Fibroblast of gingiva (primary cell): ENCODE measurements at places on chromosomes 4 and X.

GRCh38 chrX:129034196-129034595 lies 489.1 kb downstream of the SMARCA1 start:
- DNase-seq = no peak

DNA sequence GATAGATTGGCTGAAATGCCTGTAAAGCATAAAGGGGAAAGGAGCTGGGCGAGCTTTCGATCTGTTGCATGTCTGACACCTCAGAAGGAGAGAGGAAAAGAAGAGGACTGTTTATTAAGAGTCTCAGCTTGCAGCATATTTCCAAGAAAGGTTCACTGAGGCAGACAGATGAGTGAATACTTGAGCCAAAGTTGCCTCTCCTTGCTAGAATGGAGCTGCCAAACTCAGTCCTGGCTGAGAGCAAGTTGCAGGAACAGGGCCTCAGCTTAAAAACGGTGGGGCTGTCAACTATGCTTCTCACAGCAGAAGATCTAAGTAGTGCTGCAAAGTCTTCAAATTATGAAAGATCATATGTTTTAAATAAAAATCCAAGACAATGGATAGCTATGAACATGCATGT lies 707.5 kb downstream of the PCDH7 start:
- no peak for DNase-seq

DNA sequence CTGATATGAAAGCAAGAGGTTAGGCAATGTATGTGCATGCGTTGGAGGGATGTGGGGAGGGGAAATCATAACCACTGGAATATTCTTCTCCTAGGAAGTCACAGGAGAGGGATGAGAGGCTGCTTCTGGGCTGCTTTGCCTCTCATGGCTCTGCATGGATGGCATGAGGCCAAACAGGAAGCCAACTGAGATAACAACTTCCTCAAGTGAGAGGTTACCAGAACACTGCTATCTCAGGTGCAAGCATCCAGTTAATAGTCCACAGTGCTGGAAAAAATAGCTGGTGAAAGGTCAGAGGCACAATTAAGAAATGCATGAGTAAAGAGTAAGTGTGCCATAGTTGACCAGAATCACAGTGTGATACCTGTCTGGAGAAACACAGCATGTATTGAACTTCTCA lies 113.3 kb downstream of the ELOVL6 start:
- DNase-seq = no peak

- DNase-seq = no peak
These were observed 67.8 kb downstream of the TAPT1 start for GRCh38 chr4:16158504-16158852.

GRCh38 chrX:101430457-101431078 lies 22.5 kb downstream of the HNRNPH2 start:
- no peak for DNase-seq

DNA sequence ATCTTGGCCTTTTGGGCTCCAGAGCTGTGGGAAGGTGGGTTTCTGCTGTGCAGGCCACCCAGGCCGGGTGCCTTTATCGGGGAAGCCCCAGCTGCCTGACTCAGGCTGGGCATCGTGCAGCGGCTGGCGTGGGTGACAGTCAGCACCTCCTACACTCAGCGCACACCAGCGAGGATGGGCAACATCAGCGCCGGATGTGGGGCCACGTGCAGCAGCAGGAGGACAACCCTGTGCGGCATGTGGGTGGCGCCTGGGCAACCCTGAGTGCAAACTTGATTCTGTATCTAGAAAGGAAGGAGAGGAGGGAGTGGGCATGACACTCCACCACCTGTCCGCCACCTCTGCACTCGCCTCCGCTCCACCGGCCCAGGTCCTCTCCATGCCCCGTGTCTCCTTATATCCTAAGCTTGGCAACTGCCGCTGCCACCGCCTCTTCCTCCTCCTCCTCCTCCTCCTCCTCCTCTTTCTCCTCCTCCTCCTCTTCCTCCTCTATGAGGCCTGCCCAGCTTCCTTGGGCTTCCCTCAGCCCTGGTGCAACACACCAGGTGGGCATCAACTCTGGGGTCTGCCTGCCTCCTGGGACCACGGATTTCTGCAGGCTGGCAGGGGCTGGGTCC lies 107.4 kb upstream of the AFAP1 start:
- no peak for DNase-seq

- DNase-seq = no peak
These were observed 76.3 kb upstream of the ADRA2C start for GRCh38 chr4:3689576-3690550.

DNA sequence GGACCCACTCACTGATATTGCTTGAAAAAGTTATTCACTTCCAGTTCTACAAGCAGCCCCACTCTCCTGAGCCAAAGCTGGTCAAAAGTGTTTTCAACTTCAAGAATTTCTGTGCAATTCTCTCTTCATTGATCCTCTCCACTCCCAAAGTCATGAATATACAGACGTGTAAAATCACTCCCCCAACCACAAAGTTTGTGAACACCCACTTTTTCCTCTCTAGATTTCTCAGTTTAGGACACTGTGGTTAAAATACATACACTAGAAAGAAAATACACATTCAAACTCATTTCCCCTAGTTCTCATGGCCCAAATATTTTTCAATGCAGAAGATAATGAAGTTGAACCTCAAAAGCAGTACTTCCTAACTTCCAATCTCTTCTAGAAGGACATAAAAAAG lies 116.3 kb downstream of the MSN start:
- no peak for DNase-seq

DNA sequence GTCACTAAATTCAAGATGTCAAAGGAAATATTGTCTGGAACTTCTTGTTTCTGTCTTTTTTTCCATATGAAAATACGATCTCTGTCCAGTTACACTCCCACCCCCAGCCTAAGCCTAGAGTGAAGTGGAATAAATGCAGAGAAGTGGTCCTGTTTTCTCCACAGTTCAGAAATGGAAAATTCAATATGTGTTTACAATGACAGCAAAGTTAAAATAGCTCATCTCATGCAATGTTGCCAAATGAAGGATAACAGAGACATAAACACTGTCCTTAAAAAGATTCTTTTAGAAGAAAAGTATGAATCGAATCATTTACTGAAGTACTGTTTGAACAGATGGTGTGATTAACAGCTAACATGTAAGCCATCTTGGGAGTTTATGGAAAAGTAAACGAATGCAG lies 160.8 kb upstream of the STK26 start:
- no peak for DNase-seq

GRCh38 chrX:111568817-111569216 lies 57.4 kb downstream of the SERTM2 start:
- no peak for DNase-seq

DNA sequence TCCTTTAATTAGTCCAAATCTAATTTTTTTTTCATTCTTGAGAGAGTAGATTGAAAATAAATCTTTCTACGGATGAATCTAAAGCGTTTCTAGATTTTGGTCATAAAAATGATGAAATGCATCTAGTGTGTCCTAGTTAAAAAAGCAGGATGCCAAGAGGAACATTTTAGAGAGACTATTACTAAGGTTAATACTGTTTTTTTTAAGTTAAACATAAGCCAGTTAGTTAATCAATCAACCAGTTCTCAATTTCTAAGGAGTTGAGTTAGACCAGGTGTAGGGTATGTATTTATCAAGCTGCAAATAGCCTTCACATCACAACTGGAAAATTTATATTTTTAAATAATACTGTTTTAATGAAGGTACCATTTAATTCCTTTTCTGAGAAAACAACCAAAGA lies 679.5 kb upstream of the IGFBP7 start:
- no peak for DNase-seq

DNA sequence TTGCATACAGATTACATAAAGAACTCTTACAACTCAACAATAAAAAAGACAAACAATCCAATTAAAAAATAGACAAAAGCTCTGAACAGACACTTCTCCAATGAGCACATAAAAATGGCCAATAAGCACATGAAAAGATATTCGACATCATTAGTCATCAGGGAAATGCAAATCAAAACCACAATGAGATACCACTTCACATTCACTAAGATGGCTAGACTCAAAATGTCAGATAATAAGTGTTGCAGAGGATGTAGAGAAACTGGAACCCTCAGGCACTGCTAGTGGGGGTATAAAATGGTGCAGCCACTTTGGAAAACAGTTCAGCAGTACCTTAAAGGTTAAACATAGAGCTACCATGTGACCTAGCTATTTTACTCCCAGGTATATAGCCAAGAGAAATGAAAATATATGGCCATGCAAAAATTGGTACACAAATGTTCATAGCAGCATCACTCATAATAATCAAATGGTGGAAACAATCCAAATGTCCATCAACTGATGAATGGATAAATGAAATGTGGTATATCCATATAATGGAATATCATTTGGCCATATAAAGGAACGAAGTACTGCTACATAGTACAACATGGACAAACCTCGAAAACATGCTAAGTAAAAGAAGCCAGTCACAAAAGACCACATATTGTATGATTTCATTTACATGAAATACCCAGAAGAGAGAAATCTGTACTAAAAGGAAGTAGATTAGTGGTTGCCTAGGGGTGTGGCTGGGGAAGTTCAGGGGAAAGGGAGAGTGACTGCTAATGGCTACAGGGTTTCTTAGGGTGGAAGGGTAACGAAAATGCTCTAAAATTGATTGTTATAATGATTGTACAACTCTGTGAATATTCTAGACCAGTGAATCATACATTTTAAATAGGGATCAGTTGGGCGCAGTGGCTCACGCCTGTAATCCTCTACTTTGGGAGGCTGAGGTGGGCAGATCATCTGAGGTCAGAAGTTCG lies 29.4 kb downstream of the SASH3 start:
- DNase-seq = no peak

DNA sequence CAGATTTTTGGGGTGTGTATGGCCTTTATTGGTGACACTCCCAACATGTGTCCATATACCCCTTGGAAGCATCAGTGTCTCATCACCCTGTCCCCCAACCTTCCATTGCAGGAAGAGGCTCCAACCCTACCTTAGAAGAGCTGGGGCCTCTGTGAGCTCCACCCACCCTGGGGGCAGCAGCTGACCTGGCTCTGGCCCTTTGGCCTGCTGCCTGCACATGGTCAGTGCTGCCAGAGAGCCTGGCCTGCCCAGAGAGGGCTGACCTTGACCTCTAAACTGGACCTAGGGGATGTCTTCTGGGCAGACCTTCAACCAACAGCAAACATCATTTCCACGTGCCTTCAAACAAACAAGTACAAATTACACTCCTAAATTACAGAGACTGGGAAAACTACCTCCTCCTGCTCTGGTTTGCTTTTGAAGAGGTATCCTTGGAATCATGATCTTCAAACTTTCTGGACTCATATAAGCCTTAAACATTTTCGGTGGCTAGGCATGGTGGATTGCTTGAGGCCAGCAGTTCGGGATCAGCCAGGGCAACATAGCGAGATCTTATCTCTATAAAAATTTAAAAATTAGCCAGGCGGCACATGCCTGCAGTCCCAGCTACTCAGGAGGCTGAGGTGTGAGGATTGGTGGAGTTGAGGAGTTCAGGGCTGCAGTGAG lies 27.3 kb upstream of the KIAA0232 start:
- DNase-seq = no peak

GRCh38 chr4:167119392-167119791 lies 114.9 kb downstream of the SPOCK3 start:
- no peak for DNase-seq

GRCh38 chrX:125295337-125295736 lies 24.3 kb upstream of the TEX13C start:
- peak; percentile 12 for DNase-seq

DNA sequence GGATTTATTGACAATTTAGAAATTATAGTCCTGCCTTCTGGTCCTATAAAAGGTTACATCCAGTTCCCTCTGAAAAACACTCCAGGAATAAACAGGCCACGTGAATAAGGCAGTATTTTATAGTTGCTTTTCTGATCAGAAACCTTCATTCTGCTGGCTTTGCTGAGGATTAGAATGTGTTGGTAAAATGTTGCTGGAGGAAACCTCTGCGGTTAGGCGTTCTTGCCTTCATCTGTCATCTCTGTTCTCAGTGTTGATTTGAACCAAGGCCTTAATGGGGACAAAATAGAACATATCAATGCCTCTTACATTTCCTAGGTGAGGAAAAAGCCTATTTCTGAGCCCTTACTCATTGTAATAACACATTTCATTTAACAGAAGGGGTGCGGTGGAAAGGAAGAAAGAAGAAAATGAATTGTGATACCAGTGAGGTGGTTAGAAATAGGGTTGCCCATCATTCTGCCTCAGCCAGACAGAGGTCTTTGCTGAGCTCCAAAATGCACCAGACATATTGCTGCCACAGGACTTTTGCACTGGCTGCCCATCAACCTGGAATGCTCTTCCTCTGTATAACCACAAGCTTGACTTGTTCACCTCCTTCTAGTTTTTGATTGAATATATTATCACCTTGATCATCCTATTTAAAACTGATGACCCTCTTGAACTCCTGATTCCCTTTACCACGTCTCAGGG lies 18.0 kb upstream of the SPARCL1 start:
- no peak for DNase-seq

GRCh38 chr4:128385683-128386304 lies 98.2 kb upstream of the PGRMC2 start:
- peak; percentile 77 for DNase-seq

DNA sequence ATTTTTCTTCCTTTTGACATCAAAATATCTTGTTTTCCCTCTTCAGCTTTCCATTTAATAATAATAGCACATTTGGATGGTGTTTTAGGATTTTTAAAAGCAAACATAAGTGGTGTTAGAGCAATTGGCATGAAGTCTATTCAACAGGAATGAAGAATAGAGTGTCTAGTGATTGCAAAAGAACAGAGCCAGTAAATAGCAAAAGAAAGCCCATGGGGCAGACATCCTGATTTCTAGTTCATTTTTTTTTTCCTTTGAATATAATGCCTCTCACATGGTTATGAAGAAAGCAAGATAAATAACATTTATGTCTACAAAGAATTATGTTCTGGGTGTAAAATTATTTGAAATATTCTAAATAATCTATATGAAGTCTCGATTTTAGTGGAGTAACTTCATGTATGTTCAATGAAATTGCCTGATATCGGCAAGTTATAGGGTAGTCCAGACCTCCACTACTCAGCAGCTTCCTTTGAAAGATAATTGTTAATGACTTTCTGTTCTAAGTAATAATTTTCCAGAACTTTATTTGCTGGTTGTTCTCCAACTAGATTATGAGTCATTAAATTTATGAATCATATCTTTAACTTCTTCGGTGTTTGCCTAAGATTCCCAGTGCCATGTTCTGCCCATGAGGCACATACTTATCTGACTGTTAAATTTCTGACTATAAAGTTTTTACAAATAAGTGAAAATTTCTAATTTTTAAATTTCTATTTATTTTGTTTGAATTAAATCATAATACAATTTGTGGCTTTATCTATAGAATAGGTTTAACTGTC lies 587.9 kb downstream of the TLL1 start:
- DNase-seq = no peak
